ENCODE measurements at places on chromosomes 1 and 21.

- no peak for DNase-seq
Observed at GRCh38 chr1:155970531-155971167, 7.7 kb downstream of the ARHGEF2 start.

GRCh38 chr1:22077728-22078127 is 25.2 kb downstream of the CDC42 start:
- no peak for DNase-seq

GRCh38 chr1:115783311-115783710 is 14.8 kb upstream of the CASQ2 start:
- no peak for DNase-seq

- no peak for DNase-seq
Observed at GRCh38 chr1:193581341-193581740, 394.9 kb upstream of the B3GALT2 start.

DNA sequence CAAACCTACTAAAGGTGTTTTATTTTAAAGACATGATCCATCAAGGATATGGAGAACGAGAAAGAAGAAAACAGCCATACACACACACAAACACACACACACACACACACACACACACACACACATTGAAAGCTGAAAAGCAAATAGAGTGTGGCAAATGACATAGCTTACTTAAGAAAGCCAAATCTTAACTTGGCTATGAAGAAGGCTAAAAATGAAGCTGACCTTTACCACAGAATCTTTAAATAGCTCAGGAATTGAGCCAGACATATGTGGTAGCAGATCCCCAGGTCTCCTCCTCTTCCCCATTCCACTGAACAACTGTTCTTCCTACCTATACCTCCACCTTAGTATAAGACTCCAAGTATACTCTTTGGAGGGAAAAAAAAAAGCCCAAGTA is 185.6 kb downstream of the CLEC20A start:
- DNase-seq, result no peak

- DNase-seq, result no peak
Observed at GRCh38 chr1:81597720-81598426, 202.9 kb upstream of the ADGRL2 start.

- DNase-seq, result no peak
Observed at GRCh38 chr1:9149837-9150581, 21.1 kb upstream of the GPR157 start.

- peak; percentile 87 for DNase-seq
Observed at GRCh38 chr1:150562446-150563339, 13.5 kb downstream of the ADAMTSL4 start.

- DNase-seq, result peak; percentile 33
Observed at GRCh38 chr1:113391649-113392271, 1.4 kb downstream of the MAGI3 start.

- DNase-seq, result no peak
Observed at GRCh38 chr21:14531757-14532316, 14.3 kb downstream of the SAMSN1 start.

- DNase-seq, result no peak
Observed at GRCh38 chr1:214470132-214470531, 81.3 kb downstream of the PTPN14 start.

- no peak for DNase-seq
Observed at GRCh38 chr1:51664421-51665240, 47.7 kb downstream of the OSBPL9 start.

Measured in CD4-positive, alpha-beta T cell treated with Interleukin-6 at 100 ng/mL for 8 hours (primary cell).